Activated naive CD4-positive, alpha-beta T cell (primary cell): ENCODE measurements at places on chromosomes 16 and 17.

DNA sequence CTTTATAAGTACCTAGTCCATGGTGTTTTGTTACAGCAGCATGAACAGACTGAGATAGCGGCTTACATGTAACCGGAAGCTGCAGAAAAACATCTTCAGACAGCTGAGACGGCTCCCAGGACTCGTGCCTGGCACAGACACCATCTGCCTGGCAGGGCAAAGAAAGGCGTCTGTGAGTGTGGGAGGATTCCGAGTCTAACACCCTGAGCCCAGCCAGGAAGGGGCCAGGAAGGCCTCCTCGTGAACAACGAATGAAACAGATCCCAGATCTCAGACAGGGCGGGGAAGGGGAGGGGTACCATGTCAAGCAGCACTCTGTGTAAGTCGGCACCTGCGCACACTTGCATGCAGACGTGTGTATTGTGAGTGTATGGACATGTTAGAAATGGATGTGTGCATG is 4.4 kb upstream of the CSNK1D start:
- DNase-seq, result no peak

GRCh38 chr16:21150375-21151001 is at the start of gene DNAH3:
Gene DNAH3 (minus strand): TSS chr16:21150846. CDS start chr16:21150319, 527 bp downstream.
- no peak for DNase-seq

GRCh38 chr17:33651686-33652085 is 358.6 kb upstream of the ASIC2 start:
- DNase-seq, result no peak

GRCh38 chr17:65227637-65228036 is 90.5 kb downstream of the RGS9 start:
- DNase-seq, result no peak

- no peak for DNase-seq
Observed at GRCh38 chr17:27284811-27285415, 9.0 kb upstream of the WSB1 start.
